CD8-positive, alpha-beta T cell (primary cell): ENCODE measurements at places on chromosomes 2 and 18. TPM values are rescaled to one million over a fixed set of nuclear protein-coding genes. Genes with fewer than 3 reads are reported as not detected.

- no peak for DNase-seq
These were observed 228.6 kb downstream of the SATB2 start for GRCh38 chr2:199228887-199229819.

GRCh38 chr2:33559328-33559727 lies 39.8 kb downstream of the FAM98A start:
- no peak for DNase-seq

GRCh38 chr2:217854684-217855420 lies 147.9 kb downstream of the TNS1 start:
- no peak for DNase-seq

ADD2 gene
- 3.0 TPM for total RNA-seq

DNA sequence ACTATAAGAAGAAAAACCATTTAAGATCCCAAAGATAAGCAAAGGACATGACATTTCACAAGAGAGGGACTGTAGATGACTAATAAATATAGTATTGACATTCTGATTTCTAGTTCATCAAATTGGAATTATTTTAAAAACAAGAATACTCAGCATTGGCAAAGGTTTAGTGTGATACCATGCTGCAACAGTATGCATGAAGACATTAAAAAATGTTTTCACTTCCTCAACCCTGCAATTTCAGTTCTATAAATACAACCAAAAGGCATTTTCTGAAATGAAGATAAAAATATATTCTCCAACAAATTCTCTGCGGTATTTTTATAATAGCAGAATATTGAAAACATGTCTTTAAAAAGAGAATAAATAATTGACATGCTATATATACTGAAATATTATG lies 2.1 kb downstream of the C2orf81 start:
- no peak for DNase-seq
